SK-N-SH treated with all-trans-retinoic acid at 6 μM for 48 hours (cell line): ENCODE measurements at places on chromosomes 12 and 14.
A peak's percentile ranks its signal among the peaks of the same experiment; 100 is the strongest.

- ATAC-seq: peak; percentile 5
Measured at GRCh38 chr14:77041881-77042545, 13.5 kb upstream of the IRF2BPL start.

- no peak for ATAC-seq
Measured at GRCh38 chr14:100077441-100077840, 12.2 kb downstream of the EVL start.

GRCh38 chr12:106238146-106238545 lies 9.7 kb downstream of the CKAP4 start:
- ATAC-seq: no peak

- ATAC-seq: peak; percentile 84
Measured at GRCh38 chr12:49868952-49869815, 26.3 kb upstream of the BCDIN3D start.

DNA sequence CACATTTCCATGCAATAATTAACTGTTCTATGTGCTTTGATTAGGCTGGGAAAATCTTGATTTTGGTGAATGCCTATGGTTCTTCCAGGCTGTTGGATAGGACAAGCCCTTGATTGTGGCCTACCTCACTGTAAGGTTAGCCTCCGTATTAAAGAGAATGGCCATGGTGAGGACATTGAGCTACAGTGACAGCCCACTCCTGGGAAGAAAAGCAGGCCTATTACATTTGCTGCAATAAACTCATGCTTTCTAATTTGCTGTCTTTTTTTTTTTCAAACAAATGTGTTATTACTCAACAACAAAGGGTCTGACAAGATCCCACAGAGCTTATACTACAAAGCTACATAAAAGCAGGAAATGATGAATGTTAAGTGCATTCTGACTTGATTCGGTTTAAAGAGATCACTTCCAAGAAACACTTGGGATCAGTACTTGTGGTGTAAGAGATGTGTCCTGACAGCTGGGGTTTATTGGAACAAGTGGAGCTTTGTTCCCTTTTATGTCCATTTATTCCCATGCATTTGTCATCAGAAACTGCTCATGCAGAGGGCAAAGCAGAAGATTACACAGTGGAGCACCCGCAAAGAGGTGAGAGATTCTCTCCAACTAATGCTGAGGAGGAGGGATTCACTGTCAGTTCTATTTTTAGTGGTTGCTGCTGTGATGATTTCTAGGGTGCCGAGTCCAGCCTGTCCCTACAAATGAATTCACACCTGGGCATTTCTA lies 29.1 kb upstream of the KCNK10 start:
- no peak for ATAC-seq

- ATAC-seq: no peak
Measured at GRCh38 chr14:63996016-63996415, 143.2 kb downstream of the SYNE2 start.

DNA sequence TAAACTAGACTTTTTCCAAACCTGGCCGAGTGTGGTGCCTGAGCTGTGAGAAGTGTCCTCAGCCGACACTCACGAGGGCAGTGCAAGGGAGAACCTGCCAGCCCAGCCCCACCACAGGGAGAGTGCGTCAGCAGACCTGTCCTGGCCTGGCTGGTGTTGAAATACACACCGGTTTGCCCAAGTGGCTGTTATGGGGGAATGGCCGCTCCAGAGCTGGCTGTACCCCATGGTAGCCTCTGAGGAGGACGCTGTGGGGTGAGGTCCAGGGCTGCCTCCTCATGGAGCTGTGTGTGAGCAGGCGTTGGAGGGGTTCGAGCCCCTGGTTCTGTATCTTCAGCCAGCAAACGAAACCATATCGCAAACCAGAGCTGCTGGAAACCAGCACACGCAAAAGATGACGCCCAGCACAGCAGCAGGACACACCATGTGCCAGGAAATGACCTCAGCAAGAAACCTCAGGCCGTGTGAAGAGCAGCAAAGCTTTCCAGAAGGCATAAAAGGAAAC lies 9.4 kb downstream of the ANKRD9 start:
- ATAC-seq: no peak

DNA sequence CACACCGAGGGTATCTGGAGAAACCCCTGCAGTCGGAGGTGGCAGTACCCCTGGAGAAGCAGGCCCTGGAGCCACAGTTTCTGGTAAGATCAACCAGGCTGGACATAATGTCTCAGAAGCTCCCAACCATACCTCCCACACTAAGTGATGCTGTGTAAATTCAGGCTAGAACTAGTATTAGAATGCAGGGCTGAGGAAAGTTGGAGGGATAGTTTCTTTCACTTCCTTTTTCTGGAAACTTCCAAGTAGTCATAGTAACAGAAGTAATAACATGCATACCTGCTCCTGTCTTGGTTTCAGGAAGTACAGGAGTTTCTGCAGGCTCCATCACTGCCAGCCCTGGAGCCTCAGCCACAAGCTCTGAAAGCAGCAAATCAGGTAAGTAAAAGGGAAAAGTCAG lies 228.1 kb upstream of the CNTN1 start:
- ATAC-seq: no peak

GRCh38 chr14:41297576-41298327 lies 308.9 kb upstream of the LRFN5 start:
- no peak for ATAC-seq

DNA sequence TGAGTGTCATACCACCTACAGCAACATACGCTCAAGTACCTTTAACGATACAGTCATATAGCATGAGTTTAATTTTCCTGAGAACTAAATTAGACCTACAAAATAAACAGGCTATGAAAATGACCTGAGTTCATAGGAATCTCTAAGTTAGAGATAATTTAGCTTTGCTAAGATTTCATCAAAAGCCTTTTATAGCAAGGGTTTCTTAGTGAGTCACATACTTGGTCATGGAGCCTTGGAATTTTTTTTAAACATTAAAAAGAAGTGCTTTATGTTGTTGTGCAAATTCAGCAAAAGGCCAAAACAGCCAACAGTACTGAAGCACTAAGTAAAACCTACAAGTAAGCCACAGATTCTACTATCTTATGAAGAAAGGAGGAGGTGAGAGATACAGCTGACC lies 93.6 kb upstream of the FERMT2 start:
- ATAC-seq: peak; percentile 73

GRCh38 chr14:63470962-63471793 lies 72.0 kb downstream of the PPP2R5E start:
- ATAC-seq: peak; percentile 80

DNA sequence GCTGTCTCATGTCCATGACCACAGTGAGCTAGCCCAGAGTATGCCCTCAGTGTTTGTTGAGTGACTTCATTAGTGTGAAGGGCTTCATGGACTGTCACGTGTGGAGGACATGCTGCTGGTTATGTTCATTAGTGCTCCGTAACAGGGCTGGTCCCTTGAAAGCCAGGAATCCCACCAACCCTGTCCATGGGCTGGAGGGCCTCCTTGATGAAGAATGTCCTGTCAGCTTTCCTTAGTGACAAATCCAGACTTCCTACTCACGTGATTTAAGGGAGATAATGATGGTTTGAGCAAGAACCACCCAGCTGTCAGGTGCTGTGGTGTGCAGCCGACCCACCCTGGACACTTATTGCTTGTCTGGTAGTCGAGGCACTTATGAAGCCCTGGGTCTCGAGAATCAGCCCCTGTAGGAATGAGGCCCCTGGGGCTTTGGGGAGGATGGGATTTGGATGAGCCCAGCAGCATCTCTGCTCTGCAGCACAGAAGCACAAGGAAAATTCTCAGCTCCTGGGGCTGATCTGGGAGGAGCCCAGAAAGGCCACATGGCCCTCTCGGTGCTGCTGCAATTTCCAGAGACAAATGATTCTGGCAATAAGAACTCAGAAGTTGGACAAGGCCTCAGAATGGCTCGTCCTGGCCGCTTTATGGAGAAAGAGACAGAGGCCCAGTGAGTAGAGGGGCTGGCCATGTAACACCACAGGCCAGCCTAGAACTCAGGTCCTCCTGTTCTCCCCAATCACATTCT lies 37.2 kb upstream of the FAM181A start:
- ATAC-seq: no peak

- no peak for ATAC-seq
Measured at GRCh38 chr12:127223731-127224130, 1043.2 kb upstream of the TMEM132C start.

DNA sequence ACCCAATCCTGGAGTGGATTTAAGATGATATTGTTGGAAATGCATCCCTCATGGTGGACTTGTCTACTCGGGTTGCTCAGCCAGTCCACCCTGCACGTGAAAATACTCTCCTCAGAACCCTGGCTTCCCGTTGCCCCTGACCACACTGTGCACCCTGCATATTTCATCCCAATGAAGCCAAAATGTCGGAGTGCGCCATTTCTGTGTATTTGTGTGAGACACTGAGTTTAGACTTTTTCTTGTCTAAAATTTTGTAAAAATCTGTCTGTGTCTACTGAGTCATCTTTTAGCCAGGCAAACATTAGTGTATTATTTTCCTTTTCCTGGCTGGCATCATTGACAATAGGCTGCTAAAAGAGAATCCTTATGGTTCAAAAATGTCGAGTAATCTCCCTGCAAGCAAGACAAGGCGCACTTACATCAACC lies 485 bp upstream of the PNMA1 start:
- peak; percentile 7; the same call in 2 of the 3 replicates for ATAC-seq

DNA sequence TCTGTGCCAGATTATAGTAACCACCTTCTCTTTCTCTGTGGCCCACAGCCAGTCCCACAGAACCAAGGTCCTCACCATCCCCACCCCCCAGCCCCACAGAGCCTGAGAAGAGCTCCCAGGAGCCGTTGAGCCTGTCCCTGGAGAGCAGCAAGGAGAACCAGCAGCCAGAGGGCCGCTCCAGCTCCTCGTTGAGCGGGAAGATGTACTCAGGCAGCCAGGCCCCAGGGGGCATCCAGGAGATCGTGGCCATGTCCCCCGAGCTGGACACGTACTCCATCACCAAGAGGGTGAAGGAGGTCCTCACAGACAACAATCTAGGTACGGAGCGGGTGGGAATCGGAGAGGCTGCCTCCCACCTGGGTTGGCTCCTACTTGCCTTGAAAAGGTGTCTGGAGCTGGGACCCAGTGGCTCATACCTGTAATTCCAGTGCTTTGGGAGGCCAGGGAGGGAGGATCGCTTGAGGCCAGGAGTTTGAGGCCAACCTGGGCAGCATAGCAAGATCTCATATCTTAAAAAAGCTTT lies 34.4 kb downstream of the PHETA1 start:
- ATAC-seq: no peak

DNA sequence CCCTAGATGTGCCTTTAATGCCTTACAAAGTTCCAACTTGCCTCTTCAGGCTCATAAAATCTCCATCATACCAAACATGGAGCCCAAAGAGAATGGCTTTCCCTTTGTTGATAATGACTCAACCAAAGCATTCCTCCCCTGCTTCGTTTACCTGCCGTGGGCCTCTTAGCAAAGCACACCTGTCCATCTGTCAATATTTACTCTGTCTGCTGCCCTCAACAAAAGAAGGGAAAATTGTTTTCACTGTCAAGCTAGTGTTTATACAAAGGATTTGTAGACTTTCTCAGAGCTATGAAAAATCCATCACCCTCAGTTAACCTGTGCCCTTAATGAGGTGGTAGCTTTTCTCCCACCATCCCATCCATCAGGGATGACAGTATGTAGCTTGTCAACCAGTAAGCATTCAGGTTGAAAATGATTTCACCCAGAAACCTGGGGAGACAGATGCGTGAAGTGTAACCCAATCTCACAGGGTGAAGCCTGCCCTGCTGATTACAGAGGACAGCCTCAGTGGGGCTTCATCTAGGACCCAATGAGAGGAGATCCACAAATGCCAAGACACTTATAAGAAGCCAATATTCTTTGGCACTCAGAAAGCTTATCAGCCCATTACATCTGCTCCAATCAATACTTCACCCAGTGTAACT lies 278.1 kb downstream of the NUAK1 start:
- ATAC-seq: no peak

DNA sequence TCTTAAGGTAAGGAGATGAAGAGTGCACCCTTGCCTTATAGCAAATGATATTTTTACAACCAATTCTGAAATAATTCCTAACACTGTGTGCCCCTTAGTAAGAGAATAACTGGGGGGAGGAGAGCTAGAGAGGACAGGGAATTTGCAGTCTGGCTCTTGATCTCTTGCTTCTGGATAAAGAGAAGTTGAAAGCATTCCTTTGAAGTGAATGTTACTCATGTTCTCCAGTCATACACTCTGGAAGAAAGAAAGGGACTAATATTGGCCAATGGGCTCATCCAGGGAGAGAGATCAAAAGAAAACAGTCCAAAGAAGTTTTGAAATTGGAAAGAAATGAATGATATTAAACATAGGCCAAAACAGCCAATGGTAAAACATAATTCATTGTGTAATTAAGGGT lies 25.3 kb downstream of the C12orf75 start:
- ATAC-seq: peak; percentile 63

- ATAC-seq: no peak
Measured at GRCh38 chr12:87280356-87280755, 748.8 kb downstream of the C12orf50 start.

GRCh38 chr12:18168016-18168415 lies 78.0 kb upstream of the RERGL start:
- ATAC-seq: no peak

GRCh38 chr14:31703056-31703455 lies 141.9 kb downstream of the NUBPL start:
- ATAC-seq: no peak

DNA sequence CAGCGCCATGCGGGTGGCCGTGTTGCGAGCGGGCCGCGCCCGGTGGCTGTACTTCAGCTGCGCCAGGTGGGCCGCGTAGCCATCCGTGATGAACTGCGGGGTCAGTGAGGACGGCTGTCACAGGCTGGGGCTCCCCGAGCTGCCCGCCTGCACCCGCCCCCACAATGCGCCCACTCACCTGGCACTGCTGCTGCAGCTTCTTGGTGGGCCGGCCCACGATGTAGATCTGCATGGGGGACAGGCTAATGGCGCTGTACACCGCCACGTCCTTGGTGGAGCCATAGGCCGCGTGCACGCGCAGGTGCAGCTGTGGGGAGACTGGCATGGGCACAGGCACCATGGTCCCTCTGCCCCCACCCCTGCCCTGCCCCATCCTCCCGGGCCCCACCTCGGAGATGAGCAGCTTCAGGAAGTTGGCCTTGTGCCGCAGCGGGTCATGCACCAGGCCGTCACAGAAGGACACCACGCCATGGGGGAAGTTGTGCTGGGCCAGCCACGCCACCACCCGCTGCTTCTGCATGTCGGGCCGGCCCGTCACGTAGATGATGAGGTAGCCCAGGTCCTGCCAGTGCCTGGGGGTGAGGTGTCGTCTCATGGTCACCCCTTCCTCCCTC lies 5.9 kb downstream of the ARL6IP4 start:
- ATAC-seq: no peak

GRCh38 chr14:69754487-69754886 lies 12.5 kb upstream of the SRSF5 start:
- no peak for ATAC-seq

DNA sequence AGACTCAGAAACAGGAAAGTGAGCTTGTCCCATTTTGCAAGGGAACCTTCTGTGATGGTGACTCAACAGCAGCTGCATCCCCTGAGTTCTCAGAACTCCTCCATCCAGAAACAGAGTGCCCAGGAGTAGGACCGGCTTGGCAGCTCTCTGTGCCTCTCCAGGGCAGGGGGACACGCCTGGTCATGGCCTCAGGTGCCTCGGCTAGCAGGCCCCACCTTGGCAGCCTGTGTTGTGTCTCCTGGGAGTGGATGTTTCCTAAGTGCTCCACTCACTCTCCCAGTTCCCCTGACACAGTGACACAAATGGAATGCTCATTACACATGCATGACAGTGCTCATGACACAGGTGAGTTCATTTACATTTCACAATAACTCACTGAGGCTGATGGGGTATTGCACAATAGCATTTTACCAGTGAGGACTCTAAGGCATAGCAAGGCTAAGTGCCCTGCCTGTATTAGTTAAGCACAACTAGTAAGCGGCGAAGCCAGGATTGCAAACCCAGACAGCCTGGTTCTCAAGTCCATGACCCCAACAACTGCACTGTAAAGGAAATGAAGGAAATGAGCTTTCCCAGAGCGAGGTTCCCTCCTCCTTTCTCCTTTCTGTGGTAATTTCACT lies 47.4 kb downstream of the CALM1 start:
- no peak for ATAC-seq

- no peak for ATAC-seq
Measured at GRCh38 chr14:99875836-99876235, 82.6 kb downstream of the EML1 start.
